Ascending aorta (tissue), 2 donors: ENCODE measurements at places on chromosomes 1 and 21.

DNA sequence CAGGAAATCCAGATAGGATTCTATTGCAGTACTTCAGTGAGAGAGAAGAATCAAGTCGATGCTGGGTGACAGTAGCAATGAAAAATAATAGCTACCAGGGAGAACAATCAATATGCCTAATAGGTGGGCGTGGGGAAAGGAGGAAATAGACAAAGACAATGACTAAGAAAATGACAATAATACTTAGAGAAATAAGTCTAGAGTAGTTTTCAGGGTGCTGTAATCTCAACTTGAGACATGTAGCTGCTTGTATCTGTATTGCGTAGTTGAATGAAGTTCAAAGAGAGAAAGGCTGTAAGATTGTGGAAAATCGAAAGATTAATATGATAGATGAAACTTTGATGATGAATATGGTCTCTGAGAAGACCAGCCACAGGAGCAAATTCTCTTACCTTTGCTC, 2.6 kb downstream of the STXBP3 start:
- no peak overlapping the region for H3K27ac ChIP-seq
- peaks cover 6% of the 10 kb centered on the region for H3K36me3 ChIP-seq
- H3K4me3 ChIP-seq = no peak overlapping the region
- no peaks in the 10 kb centered on the region for H3K4me1 ChIP-seq
- no peak for DNase-seq

DNA sequence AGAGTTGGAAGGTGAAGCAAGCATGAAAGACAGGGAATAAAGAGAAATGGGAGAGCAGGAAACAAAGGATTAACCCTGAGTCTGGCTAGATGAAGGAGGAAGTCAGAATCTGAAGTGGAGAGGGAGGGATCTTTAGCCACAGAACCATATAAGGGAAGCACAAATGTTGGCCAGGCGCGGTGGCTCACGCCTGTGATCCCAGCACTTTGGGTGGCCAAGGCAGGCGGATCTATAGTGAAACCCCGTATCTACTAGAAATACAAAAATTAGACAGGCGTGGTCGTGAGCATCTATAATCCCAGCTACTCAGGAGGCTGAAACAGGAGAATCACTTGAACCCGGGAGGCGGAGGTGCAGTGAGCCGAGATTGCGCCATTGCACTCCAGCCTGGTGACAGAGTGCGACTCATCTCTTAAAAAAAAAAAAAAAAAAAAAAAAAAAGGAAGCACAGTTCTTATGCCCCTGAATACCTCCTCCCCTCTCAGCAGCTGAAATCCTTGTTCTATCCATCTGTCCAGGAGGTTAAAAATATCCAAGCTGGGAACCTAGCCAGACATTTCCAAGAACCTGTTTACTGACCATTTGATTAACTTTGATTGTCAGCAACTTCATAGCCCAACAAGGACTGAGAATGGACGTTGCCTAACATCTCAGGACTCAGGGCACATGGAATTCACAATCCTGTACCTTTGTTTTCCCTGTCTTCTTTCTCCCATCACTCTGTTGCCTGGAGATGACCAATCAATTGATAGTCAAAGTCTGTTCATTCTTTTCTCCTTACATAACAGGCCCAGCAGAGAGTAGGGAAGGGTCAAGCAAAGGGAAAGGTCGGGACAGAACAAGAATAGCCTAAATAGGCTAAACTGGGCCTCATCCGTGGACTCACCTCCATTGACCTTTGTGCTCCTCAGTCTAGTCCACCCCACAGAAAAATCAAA, 10.6 kb downstream of the TXNIP start:
- peak overlapping the region; percentile 12 for H3K4me3 ChIP-seq
- peak overlapping the region; percentile 90 for H3K27ac ChIP-seq
- H3K36me3 ChIP-seq = no peaks in the 10 kb centered on the region
- no peaks in the 10 kb centered on the region for H3K27me3 ChIP-seq
- peaks cover 49% of the 10 kb centered on the region for H3K4me1 ChIP-seq

DNA sequence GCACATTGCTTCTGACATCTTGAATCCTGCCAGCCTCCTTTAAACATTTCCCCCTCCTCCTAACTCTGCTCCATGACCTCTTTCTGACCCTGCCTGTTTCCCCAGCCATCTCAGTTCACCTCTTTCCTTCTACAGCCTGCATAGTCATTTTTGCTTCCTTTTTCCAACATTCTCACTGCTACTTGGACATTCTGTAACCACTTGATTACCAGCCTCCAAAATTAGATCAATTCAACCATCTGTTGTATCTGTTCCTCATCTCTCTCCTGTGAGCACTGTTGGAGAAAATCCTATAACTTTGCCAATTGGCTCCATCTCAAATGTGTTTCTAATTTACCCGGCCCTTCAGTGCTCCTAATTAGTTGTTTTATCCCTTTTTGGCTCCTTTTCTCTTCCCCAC, 27.5 kb upstream of the GPR88 start:
- peaks cover 3% of the 10 kb centered on the region for H3K36me3 ChIP-seq
- H3K27ac ChIP-seq = no peak overlapping the region
- no peaks in the 10 kb centered on the region for H3K4me1 ChIP-seq
- H3K27me3 ChIP-seq = no peaks in the 10 kb centered on the region

DNA sequence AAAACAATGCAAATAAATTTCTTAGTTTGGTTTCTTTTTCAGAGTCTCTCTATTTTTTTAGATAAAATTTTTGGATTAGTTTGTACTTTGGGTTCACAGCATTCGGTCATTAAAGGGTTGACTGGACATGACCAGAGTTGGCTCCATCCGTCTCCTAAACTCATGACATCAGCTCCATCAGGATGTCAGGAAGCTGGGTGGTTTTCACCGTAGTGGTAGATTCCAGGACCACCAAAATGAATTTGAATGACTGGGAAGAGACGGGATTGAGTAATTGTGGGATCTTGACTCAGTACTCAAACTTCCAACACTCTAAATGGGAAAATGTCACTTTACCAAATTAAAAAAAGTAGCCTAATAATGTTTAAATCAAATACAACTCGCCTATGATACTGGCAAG, 279.2 kb upstream of the DUSP10 start:
- no peaks in the 10 kb centered on the region for H3K4me1 ChIP-seq
- no peak overlapping the region for H3K4me3 ChIP-seq
- H3K27ac ChIP-seq = no peak overlapping the region

DNA sequence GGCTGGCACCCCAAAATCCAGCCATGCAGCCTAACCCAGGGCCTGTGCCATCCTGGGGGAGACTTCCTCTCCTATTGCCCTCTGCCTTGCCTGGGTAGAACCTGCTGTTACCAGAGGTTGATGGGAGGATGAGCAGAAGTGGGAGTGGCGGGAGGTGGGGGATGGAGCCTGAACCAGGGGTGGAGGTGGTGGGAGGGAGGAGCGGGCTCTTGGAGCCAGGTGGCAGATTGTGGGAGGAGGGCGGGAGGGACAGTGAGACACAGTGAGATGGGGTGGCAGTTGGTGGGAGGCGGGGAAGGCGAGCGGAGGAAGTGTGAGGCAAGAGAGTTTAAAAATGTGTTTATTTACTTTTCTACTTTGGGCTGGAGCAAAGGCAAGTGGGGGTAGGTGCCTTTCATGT, 87.3 kb downstream of the KCNJ6 start:
- H3K4me3 ChIP-seq = no peak overlapping the region
- H3K27ac ChIP-seq = no peak overlapping the region
- H3K36me3 ChIP-seq = no peaks in the 10 kb centered on the region
- no peaks in the 10 kb centered on the region for H3K27me3 ChIP-seq
- H3K4me1 ChIP-seq = no peaks in the 10 kb centered on the region

DNA sequence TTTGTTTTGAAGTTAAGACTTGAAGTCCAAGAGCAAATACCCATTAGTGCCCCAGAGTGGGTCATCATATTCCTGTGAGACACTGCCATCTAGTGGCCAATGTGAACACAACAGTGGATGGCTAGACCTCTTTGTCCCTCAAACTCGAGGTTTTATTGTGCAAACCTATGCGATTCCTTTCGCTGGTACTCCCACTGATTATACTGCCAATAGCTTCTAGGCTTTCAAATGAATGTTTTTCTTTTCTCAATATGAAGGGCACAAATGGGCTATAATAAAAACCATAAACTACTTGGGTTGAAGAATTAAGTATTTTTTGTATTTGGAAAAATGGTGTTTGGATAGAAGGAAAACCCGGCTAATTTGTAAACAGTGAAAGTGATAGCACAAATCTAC, 100.4 kb upstream of the ZNF281 start:
- H3K36me3 ChIP-seq = no peaks in the 10 kb centered on the region
- H3K27ac ChIP-seq = no peak overlapping the region
- DNase-seq = peak; percentile 73
- no peaks in the 10 kb centered on the region for H3K4me1 ChIP-seq

- H3K4me1 ChIP-seq = no peaks in the 10 kb centered on the region
- DNase-seq = no peak
- peaks cover 14% of the 10 kb centered on the region for H3K36me3 ChIP-seq
- no peak overlapping the region for H3K27ac ChIP-seq
Measured at GRCh38 chr1:111183308-111184069, 17.0 kb downstream of the DENND2D start.

DNA sequence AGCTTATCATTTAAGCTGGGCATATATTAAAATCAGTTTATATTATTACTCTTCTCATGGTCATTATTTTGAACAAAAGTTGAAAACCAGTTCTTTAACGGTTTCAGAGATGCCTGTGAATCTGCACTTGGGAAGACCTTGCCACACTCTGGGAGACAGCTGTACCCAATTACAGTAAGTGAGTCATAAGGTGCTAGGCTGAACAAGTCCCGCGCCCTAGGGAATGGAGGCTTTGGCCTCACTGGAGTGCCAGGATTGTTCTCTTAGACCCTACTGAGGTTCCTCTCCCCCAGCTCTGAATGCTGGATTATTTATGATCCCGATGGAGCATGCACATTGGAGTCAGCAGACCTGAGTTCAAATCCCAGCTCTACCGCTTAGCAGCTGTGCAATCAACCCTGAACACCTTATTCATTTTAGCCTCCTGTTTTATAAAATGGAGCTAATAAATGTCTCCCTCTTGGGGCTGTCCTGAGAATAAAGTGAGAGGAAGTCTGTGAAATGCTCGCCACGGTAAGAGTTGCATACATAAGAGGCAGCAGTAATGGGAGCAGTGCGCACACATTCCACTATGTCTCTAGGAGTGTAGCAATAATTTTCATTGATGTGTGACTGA, 266.2 kb downstream of the FOXD2 start:
- peak overlapping the region; percentile 61 for H3K27ac ChIP-seq
- H3K27me3 ChIP-seq = no peaks in the 10 kb centered on the region

DNA sequence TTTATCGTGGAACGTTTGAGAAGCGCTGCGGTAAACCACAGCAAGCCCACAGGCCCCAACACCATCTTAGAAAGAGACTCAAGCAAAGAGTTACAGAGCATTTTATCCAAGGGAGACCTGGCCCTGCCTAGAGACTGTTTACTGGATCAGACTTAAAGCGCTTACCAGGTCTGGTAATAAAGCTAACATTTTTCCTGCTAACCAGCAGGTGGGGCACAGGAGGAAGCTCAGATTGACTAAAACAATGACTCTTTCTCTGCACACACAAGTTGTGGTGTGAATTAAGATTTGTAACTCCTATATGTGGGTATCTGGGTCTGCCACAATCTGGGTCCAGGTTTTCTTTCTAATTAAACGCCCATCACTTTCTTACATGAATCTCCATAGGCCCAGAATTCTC, 136.5 kb upstream of the ETS2 start:
- H3K27me3 ChIP-seq = no peaks in the 10 kb centered on the region
- no peaks in the 10 kb centered on the region for H3K36me3 ChIP-seq
- no peak overlapping the region for H3K4me3 ChIP-seq
- H3K4me1 ChIP-seq = peaks cover 12% of the 10 kb centered on the region
- no peak for DNase-seq

DNA sequence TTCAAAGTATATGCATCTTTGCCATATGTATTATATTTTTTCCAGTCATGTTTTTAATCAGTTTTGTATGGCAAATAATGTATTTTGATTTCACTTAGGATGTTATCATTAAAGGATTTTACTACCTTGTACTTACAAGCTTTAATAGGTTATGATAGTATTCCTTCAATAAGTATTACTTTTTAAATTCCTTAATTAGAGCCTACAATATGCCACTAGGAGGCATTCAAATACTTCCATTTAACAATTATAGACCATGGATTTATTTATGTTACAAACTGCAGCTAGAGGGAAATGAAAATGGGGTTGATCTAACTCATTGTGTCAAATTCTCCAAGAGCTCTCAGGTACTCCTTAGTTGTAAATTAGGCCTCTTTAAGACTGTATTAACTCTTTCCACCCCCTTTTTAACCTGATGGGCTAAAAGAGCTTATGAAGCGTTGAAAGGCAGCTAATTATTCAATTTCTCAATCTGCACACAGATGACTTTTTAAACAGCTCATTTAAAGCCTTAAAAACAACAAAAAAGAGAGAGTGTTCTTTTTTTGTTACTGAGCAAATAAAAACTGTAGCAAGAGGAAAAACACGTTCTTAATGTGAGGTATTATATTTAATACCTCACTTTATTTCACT, 156.2 kb downstream of the DENND1B start:
- H3K27me3 ChIP-seq = no peaks in the 10 kb centered on the region
- H3K4me3 ChIP-seq = no peak overlapping the region
- H3K36me3 ChIP-seq = no peaks in the 10 kb centered on the region

DNA sequence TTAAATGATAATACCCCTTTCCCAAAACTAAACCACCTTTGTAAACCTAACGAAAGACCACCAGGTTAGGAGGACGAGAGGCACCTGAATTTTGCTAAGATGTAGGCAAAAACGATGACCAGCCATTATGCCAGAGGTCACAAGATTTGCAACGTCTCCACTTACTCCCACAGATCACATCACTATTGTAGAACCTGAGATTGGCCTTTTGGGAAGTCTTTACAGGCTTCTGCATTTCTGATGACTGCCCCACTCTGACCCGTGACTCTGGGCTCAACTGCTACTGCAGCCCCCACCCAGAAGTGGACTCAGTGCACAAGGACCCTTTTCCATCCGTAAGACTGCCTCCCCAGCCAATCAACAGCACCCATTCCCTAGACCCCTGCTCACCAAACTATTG, 36.4 kb upstream of the COL6A2 start:
- H3K27ac ChIP-seq = peak overlapping the region; percentile 94
- peak; percentile 35 for DNase-seq
- no peaks in the 10 kb centered on the region for H3K27me3 ChIP-seq

GRCh38 chr1:222784371-222784770, 30.5 kb upstream of the DISP1 start:
- H3K27me3 ChIP-seq = no peaks in the 10 kb centered on the region
- H3K36me3 ChIP-seq = no peaks in the 10 kb centered on the region
- no peaks in the 10 kb centered on the region for H3K4me1 ChIP-seq
- no peak overlapping the region for H3K27ac ChIP-seq
- H3K4me3 ChIP-seq = no peak overlapping the region
- no peak for DNase-seq

DNA sequence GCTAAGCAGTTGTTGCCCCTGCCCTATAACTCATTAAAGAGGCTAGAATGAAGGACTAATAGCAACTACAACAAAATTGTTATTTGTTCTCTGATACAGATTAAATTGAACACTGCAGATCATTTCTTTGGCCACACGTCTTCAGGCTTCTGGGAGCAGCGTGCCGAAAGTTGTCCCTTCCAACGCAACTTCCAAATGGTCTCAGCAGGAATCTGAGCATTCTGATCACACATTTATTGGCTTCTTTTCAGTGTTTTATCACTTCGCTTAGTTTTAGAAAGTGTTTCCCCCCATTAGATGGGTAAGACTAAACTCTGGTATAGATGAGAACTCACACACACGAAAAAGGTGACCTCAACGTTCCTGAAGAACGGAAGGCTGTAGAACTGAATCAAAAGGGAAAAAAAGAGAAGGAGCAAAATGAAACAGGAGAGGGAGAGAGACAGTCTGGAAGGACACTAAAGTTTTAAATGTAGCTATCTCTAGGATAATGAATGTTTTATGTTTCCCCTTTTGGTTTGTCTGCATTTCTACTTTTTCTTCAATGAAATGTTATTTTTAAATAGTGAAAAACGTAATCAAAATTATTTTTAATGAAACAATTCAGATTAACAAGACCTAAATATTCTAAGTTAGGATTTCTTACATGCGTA, 336.5 kb downstream of the RRAGC start:
- no peak overlapping the region for H3K27ac ChIP-seq
- no peaks in the 10 kb centered on the region for H3K4me1 ChIP-seq
- H3K36me3 ChIP-seq = no peaks in the 10 kb centered on the region
- H3K27me3 ChIP-seq = no peaks in the 10 kb centered on the region
